ENCODE measurements at places on chromosomes 4 and X.

GRCh38 chr4:60485276-60485675 lies 714.9 kb upstream of the ADGRL3 start:
- DNase-seq = no peak

GRCh38 chr4:65453398-65453797 lies 216.9 kb downstream of the EPHA5 start:
- no peak for DNase-seq

DNA sequence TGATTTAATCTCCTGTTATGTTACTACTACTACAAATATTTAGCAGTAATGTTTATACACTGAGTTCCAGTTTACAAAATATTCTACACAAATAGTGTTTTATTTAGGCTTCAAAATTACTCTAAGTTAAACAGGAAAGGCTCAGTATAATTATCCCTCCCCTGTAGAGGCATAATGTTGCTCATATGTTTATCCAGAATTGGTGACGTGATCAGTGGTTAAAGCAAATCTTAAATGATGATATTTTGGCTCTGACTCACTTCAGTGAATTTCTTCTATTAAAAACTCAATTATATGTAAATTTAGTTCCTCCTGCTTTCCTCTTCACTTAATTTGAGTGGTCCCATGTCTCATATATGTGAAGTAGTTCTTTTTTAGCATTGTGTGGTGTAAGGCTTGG lies 438.5 kb downstream of the ADGRL3 start:
- no peak for DNase-seq

DNA sequence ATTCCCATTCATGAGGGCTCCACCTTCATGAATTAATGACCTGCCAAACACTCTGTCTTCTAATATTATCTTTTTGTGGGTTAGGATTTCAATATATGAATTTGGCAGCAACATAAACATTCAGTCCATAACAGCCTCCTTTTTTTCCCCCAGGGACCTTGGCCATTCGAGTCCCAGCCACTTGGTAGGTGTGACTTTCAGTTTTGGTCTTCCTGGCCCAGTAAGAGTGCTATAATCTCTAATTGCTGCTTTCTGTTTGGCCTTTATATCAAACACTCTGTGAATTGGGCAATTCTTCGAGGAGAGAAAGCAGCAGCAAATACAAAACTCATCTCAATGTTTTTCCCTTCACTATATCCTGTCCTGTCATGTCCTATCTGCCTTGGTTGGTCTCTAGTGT lies 12.4 kb upstream of the RADX start:
- no peak for DNase-seq

GRCh38 chr4:53626491-53626890 lies 35.2 kb upstream of the LNX1 start:
- no peak for DNase-seq

- DNase-seq = peak; percentile 29
These were observed 35.3 kb upstream of the WAS start for GRCh38 chrX:48648336-48648751.

DNA sequence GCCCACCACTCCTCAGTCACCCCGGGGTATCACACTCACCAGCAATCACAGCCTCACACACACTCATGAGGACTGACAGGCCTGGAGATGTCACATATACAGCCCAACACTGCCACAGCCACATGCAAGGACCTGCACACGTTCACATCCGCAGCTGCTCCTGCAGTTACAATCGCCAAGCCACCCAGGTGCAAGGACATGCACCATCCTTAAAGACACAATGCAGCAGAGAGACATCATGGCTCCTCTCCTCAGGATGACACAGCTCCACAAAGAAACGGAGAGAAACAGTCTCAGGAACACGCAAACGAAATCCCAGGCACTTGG lies 1.1 kb downstream of the PCSK1N start:
- no peak for DNase-seq

DNA sequence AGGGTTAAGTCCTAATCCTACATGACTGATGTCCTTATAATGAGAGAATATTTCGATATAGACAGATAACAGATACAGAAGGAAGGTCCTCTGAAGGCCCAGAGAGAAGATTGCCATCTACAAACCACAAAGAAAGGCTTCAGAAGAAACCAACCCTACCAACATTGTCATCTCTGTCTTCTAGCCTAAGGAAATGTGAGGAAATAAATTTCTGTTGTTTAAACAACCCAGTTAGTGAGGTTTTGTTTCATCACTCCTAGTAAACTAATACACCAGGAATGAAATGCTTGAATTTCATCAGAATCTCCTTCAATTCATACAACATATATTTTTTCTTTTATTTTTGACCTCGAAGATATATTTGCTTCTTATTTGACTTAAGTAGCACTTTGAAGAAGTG lies 1527.8 kb downstream of the STIM2 start:
- DNase-seq = no peak

DNA sequence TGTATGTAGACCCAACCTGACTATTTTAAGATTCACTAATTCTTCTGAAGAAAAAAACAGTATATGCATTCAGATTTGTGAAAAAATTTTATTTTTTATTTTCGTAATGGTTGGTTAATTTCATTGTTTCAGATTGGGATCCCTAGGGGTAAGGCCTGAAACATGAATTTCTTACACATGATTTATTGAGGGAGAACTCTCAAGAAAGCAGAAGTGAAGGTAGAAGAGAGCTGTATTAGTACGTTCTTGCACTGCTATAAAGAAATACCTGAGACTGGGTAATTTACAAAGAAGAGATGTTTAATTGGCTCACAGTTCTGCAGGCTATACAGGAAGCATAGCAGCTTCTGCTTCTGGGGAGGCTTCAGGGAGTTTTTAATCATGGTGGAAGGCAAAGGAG lies 611.9 kb upstream of the TECRL start:
- DNase-seq = no peak

- DNase-seq = peak; percentile 21
These were observed at the start of gene FGD1 for GRCh38 chrX:54495814-54496516. Gene FGD1, minus strand, starts transcription at chrX:54496234. Its CDS starts 802 bp downstream, at chrX:54495432.

DNA sequence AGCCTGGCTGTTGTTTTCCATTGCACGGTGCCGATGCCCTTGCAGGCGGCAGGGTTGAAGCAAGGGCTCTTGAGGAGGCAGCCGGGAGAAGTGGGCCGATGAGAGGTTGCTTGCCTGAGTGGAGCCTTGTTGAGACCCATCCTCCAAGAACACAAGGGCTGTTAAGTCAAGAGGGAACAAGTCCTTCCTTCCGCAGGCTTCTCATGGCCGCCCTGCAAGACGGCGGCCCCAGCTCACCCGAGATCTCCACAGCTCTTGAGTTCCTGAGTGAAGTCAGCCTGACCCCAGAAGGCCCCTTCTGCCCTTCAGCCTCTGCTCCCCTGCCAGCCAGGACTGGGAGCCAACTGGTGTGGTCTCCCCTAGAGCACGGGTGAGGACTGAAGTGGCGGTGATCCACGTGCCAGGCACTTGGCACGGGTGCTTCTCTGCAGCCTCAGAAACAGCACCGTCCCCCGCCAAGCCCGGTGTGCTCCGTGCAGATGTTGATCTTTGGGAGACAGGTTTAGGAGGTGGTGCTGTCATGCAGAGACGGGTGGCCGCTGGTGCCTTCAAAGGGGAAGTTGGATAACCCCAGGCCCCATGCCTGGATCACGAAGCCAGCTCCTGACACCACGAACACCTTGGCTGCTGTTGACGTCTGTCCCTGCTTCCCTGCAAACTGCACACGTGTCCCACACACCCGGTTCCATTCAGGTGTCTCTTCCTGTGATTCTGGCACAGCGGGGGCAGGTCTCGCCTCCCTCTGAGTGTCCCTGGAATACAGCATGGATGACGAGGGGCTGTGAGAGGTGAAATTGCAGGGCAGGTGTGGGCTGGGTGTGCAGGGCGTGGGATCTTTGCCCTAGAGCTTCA lies 164.4 kb upstream of the PSAPL1 start:
- no peak for DNase-seq

DNA sequence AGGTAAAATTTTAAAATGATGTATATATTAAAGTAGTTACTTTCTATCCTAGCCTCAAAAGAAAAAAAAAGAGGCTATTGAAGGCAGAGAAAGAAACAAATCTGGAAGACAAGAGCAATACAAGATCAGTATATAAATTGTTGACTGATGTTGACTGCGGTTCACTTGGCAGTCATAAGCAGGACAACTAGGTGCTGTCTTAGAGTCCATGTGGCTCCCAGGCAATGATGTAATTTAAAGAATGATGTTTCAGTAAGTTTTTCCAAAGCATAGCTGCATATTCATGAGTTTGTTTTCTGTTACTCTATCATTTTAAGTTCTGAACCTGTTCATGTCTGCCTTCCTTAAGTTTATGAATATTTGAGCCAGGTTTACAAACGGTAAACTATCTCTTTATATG lies 630.2 kb downstream of the FAT4 start:
- no peak for DNase-seq

DNA sequence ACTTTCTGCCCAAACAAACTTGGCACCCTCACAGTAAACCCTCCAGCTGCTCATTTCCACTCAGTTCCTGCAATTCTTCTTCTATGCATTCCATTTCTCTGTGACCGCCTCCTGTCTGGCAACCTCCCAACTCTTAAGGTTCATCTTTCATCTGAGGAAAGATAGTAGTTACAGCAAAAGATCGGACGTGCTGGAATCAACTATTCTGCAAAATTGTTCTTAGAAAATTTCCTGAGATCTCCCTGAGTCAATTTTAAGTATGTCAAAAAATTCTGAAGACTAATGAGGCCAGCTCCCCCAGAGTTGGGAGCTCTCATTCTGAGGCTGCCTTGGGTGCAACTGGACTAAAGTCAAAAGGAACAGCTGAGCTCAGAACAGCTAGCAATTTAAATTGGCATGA lies 1026.0 kb downstream of the ADGRL3 start:
- DNase-seq = no peak
